Type B pancreatic cell (in vitro differentiated cells): ENCODE measurements at places on chromosomes 13 and 19. TPM values are rescaled to one million over a fixed set of nuclear protein-coding genes. Genes with fewer than 3 reads are reported as not detected.

The GDF15 gene
- total RNA-seq, result 102 and 106 TPM in 2 replicates

The ANKRD24 gene
- 0.48 and 1.1 TPM in 2 replicates for total RNA-seq

- H3K27ac ChIP-seq, result no peak overlapping the region
- H3K4me1 ChIP-seq, result peaks cover 12% of the 10 kb centered on the region
- DNase-seq, result no peak
- no peaks in the 10 kb centered on the region for H3K27me3 ChIP-seq
- H3K36me3 ChIP-seq, result peaks cover 4% of the 10 kb centered on the region
Observed at GRCh38 chr13:39935155-39935554, 279.7 kb downstream of the COG6 start.

- H3K27me3 ChIP-seq, result peaks cover 90% of the 10 kb centered on the region
- no peaks in the 10 kb centered on the region for H3K36me3 ChIP-seq
- no peak for DNase-seq
- peak overlapping the region; percentile 88 for H3K4me3 ChIP-seq
Observed at GRCh38 chr13:24747248-24748060, 16.5 kb upstream of the RNF17 start.

DNA sequence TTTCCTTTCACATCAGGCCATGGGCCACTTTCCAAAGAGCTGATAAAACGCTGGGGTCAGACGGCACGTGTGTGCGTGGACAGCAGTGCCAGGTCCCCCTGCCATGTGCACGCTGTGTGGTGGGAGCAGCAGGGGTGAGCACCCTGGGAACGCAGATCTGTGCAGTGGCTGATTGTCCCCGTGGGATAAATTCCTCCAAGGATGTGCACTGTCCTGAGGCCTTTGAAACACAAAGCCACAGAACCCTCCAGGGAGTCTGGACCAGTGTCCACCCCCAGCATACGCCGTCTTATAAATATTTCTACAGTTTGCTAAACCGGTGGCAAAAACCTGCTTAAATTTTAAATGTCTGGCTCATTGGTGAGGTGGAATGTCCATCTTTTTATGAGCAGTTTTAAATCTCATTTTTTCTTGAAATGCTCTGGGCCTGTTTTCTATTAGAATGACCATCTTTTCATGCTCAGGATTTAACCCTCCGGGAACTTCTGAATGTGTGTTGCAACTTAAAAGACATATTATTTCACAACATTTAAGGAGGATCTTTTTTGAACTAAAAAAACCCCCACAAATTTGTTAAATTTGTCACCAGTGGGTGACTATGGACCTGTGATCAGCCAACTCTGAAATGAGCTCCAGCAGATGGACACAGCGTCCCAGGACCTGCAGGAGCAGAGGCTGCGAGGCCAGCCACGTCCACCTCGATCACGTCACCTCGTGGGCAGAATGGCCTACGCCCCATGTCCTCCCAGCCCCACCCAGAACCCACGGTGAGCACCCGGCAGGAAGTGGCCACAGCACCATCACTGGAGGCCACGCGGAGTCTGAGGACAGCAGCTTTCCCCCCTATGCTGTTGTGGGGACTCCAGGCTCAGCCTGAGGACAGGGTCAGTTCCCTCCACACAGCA is 68.6 kb downstream of the RASA3 start:
- H3K4me3 ChIP-seq, result peak overlapping the region; percentile 81
- no peaks in the 10 kb centered on the region for H3K36me3 ChIP-seq
- peak overlapping the region; percentile 87 for H3K27ac ChIP-seq
- H3K4me1 ChIP-seq, result peaks cover 36% of the 10 kb centered on the region
- DNase-seq, result no peak

GRCh38 chr13:46389457-46390451 is 2.7 kb upstream of the RUBCNL start:
- H3K4me3 ChIP-seq, result no peak overlapping the region
- H3K27ac ChIP-seq, result no peak overlapping the region
- peaks cover 18% of the 10 kb centered on the region for H3K4me1 ChIP-seq
- H3K36me3 ChIP-seq, result no peaks in the 10 kb centered on the region
- DNase-seq, result no peak

DNA sequence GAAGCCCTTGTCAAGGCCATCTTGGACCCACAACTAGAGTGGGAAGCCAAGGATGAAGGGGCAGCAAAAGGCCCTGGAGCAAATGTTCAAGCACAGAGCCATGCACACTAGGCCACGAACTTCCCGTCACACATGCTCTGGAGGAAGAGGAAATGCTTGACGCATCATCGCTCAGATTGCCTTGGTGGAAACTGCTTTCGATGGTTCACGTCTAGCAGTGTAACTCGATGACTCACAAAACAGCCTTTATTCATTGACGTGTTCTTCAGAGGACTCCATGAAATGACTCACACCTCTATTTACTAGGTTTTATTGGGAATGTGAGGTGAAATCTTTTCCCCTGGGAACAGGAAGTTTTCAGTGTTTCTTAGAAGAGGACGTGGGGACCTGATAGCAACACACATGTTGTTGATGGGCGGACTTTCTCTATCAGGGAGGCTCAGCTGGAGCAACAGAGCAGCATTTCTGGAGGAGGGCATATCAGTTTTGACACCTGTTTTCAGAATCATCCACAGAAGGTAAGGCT is 79.8 kb upstream of the FLT1 start:
- no peak overlapping the region for H3K27ac ChIP-seq
- peaks cover 21% of the 10 kb centered on the region for H3K27me3 ChIP-seq
- H3K4me1 ChIP-seq, result peaks cover 3% of the 10 kb centered on the region
- no peak for DNase-seq
- no peak overlapping the region for H3K4me3 ChIP-seq
- no peaks in the 10 kb centered on the region for H3K36me3 ChIP-seq
